ENCODE measurements at places on chromosomes 6 and 20.

DNA sequence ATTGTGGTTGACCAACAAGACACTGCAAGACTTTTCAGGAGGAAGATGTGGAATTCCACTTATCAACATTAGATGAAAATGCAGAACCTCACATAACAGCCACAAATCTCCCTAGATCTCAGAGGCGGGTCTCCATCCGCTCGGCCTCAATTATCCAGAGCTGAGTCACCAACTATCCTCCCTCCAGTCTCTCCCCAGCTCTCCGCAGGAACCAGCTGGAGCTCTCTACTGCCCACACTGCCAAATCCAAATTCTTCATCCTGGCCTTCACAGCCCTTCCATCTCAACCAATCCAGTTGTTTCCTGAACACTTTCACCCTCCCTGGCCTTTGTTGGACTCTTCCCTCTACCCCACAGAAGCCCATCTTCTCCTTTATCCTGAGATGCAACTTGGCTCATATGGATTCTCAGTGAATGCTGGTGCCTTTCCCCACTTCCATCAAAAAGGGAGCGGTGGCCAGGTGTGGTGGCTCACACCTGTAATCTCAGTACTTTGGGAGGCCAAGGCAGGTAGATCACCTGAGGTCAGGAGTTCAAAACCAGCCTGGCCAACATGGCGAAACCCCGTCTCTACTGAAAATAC lies 3.5 kb upstream of the TGIF2 start:
- peak; percentile 69 for DNase-seq
- no peaks in the 10 kb centered on the region for H3K36me3 ChIP-seq
- H3K27me3 ChIP-seq: no peaks in the 10 kb centered on the region
- peaks cover 8% of the 10 kb centered on the region for H3K4me1 ChIP-seq
- no peak overlapping the region for H3K4me3 ChIP-seq

DNA sequence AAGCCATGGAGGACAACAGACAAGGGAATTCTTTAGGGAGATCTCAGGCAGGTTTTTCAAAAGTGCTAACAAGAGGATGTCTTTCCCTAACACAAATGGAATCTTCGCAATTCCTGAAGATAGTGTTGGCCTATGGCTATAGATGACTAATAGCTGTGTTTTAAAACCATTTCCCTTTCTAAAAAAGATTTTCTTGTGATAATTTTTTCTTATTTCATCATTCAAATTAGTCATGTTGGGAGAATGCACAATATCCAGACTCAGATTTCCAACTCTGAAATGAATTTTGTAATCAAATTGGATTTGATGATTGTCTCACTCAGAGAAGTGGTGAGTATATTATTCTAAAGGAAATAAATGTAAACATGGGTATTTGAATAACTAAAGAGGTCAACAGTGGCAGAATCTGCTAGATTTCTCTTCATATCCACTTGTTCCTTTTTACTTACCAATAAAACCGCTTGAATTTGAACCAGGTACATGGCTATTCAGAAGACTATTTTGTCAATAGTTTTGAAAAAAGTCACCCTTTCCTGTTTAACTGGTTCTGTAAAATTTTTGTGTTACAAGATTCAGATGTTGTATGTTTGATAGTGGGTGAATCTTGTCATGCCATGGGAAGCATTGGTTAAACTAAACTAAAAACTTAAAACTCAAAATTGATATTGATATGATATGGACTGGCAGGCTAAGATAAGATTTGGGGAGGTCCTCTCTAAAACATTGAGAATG lies 1223.7 kb upstream of the EYS start:
- no peak overlapping the region for H3K4me3 ChIP-seq
- DNase-seq: no peak
- H3K27me3 ChIP-seq: no peaks in the 10 kb centered on the region

GRCh38 chr6:31651602-31652191 lies 764 bp downstream of the BAG6 start:
- H3K4me1 ChIP-seq: peaks cover 5% of the 10 kb centered on the region
- H3K4me3 ChIP-seq: peak overlapping the region; percentile 92
- H3K27ac ChIP-seq: peak overlapping the region; percentile 99

- no peak overlapping the region for H3K4me3 ChIP-seq
- DNase-seq: no peak
- no peaks in the 10 kb centered on the region for H3K36me3 ChIP-seq
- H3K27ac ChIP-seq: no peak overlapping the region
- no peaks in the 10 kb centered on the region for H3K27me3 ChIP-seq
Measured at GRCh38 chr20:1623501-1624205, 3.8 kb upstream of the SIRPB1 start.

DNA sequence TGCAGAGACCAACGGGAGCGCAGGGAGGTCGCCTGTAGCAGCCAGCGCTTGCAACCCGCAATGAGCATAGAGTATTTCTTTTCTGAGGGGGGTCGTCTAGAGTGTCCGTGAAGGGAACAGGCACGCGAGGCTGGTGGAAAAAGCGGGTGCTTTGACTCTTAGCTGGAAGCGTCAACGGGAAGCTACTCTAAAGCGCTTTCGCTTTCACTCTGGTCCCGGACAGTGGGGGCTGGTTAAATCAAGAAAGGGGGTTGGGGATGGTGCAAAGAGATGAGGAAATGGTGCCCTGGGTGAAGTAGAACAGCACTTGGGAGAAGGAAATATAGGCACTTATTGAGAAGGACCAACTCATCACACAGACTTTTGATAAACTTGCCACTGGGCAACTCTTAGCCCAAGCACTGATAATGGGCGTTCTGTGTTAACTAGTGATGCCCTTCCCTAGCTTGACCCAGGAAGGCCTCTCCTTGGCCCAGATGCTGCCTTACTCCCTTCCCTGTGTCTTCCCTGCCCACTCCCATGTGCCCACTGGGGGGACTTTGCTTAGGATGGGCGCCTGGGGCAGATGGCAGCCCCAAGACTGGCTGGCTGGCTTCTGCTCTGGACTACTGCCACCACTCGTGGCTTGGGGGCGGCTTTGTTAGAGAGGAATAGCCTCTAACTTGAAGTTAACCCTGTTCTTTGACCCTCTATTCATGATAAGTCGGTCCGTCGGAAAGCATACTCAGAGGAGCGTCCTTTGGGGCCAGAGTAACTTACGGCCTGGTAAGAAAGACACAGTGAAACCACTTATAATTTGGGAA lies 585 bp downstream of the PSMB9 start:
- no peaks in the 10 kb centered on the region for H3K4me1 ChIP-seq
- H3K27me3 ChIP-seq: peaks cover 97% of the 10 kb centered on the region
- H3K36me3 ChIP-seq: no peaks in the 10 kb centered on the region
- H3K27ac ChIP-seq: no peak overlapping the region
- H3K4me3 ChIP-seq: peak overlapping the region; percentile 47
